ENCODE measurements at places on chromosomes 2 and 18. TPM values are rescaled to one million over a fixed set of nuclear protein-coding genes. Genes with fewer than 3 reads are reported as not detected.

DNA sequence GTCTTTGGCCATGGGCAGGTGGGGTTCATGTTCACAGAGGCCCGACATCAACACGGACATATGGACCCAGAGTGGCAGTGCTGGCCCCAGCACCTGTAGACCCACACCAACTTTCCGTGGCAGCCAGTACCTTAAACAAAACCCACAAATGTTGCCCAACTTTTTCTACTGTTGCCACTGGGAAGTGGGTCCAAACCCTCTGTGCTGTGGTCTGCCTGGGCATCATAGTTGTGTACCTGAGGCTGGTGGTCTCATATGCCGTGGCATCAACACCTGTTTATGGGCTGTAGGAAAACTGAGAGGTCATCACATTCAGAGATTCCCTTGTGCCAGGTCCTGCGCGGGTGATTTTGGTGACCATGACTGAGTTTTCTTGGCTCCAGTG, 79.9 kb downstream of the SH3RF3 start:
- DNase-seq = no peak
- H3K4me1 ChIP-seq = peaks cover 32% of the 10 kb centered on the region
- H3K36me3 ChIP-seq = no peaks in the 10 kb centered on the region
- H3K27me3 ChIP-seq = no peaks in the 10 kb centered on the region
- H3K27ac ChIP-seq = no peak overlapping the region

GRCh38 chr2:208573569-208573968, 167.0 kb downstream of the PTH2R start:
- no peaks in the 10 kb centered on the region for H3K36me3 ChIP-seq
- no peak for DNase-seq
- no peaks in the 10 kb centered on the region for H3K4me1 ChIP-seq
- no peak overlapping the region for H3K4me3 ChIP-seq
- no peak overlapping the region for H3K27ac ChIP-seq
- H3K27me3 ChIP-seq = 0 out of 2 replicates have a peak, but pooled peaks cover 3% of the 10 kb centered on the region

GRCh38 chr2:136098441-136098840, 19.5 kb downstream of the CXCR4 start:
- no peak for DNase-seq
- H3K27ac ChIP-seq = no peak overlapping the region
- no peaks in the 10 kb centered on the region for H3K27me3 ChIP-seq
- H3K36me3 ChIP-seq = no peaks in the 10 kb centered on the region
- H3K4me1 ChIP-seq = no peaks in the 10 kb centered on the region

DNA sequence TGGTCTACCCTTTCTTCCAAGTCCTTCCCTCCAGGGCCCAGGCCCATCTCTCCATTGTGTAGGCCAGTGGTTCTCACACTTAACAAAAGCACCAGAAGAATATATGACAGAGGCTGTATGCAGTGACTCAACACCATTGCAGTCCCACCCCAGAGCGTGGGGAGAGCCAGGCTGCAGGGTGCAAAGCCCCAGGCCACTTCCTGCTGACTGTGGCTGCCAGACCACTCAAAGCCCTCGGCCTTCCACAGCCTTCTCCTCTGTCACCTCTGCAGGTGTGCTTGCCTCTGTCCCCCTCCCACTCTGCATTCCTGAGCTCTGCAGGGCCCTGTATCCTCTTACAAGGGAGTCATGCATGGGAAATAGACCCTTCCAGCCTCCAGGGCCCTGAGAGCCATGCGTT, 40.4 kb upstream of the ARHGEF4 start:
- H3K27ac ChIP-seq = no peak overlapping the region
- no peaks in the 10 kb centered on the region for H3K36me3 ChIP-seq
- no peak for DNase-seq
- peaks cover 10% of the 10 kb centered on the region for H3K4me1 ChIP-seq

DNA sequence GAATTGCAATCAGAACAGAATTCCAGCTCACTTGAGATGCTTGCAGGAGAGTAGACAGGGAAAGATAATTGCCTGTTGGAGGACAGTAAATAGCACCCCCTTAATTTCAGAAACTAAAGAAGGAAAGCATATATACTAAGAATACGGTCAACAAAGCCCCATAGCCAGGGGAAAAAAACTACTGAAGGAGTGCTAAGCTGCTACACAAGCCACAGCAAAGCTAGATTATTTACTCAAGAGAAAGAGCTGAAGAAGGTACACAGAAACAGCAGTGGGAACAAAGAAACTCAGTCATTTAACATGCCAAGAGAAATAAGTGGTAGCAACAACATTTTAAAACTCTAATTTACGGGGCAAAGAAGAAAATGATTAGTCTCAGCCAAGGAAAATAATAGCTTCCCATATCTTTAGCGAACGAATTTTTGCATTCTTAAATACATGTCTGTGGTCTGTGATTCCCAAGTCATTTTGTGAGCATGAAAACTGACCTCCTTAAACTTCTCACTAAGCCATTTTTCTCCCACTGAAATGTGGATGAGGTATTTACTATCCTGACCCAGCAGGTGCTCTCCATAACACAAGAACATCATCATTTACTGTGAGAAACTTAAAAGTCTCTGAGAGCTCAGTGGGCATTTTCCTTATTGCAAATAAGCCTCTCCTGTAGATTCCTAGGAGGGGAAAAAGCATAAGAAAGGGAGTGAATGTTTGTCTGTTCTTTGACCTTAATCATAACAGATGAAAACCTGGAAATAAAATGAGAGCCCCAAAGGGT, 196.0 kb downstream of the PAX3 start:
- H3K36me3 ChIP-seq = no peaks in the 10 kb centered on the region
- no peak overlapping the region for H3K4me3 ChIP-seq
- DNase-seq = peak; percentile 37
- no peak overlapping the region for H3K27ac ChIP-seq

DNA sequence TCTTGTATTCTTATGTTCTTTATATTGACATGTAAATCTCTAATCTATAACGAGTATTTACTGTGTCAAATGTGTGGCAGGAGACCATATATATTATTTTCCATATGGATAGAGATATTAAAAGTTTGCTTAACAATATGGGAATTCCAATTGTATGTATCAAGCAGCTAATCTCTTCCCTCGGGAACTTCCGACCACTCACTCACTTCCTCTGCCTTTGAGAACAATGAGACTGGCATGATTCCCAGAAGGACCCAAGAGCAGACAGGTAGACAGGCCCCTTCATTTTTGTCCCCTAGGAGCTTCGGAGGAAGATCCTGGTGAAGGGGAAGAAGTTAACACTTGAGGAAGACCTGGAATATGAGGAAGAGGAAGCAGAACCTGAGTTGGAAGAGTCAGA, 24.1 kb downstream of the PLCD4 start:
- H3K27ac ChIP-seq = no peak overlapping the region
- H3K4me3 ChIP-seq = no peak overlapping the region
- DNase-seq = no peak
- peaks cover 5% of the 10 kb centered on the region for H3K4me1 ChIP-seq

- H3K4me1 ChIP-seq = peaks cover 36% of the 10 kb centered on the region
- H3K27me3 ChIP-seq = no peaks in the 10 kb centered on the region
These were observed 28.4 kb upstream of the CASP8 start for GRCh38 chr2:201231781-201232466.

- H3K36me3 ChIP-seq = no peaks in the 10 kb centered on the region
- H3K27me3 ChIP-seq = no peaks in the 10 kb centered on the region
- no peak for DNase-seq
- H3K27ac ChIP-seq = no peak overlapping the region
- H3K4me1 ChIP-seq = peaks cover 19% of the 10 kb centered on the region
These were observed 295.2 kb downstream of the SS18 start for GRCh38 chr18:25795213-25795612.

GRCh38 chr2:138942466-138942865, 162.3 kb upstream of the NXPH2 start:
- no peak overlapping the region for H3K27ac ChIP-seq
- no peaks in the 10 kb centered on the region for H3K36me3 ChIP-seq
- peaks cover 10% of the 10 kb centered on the region for H3K4me1 ChIP-seq

DNA sequence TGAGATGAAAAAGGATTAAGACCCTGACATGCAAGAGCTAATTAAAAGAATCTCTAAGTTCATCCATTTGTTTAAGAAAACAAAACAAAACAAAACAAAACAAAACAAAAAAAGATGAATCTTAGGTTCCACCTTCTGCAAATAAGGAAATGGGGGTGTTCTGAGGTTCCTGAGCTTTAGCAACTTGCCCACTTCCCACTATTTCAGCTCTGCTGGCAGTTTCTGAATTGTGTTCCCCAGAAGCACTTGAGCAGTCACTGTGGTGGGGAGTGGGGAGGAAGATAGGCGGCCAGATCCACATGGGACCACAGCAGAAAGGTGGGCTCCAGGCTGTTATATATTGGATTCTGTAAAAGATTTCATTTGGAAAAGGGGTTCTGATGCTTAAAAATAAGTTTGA, 20.3 kb downstream of the INO80C start:
- H3K27me3 ChIP-seq = no peaks in the 10 kb centered on the region
- no peak overlapping the region for H3K4me3 ChIP-seq
- H3K36me3 ChIP-seq = no peaks in the 10 kb centered on the region
- H3K4me1 ChIP-seq = peaks cover 8% of the 10 kb centered on the region
- no peak for DNase-seq

DNA sequence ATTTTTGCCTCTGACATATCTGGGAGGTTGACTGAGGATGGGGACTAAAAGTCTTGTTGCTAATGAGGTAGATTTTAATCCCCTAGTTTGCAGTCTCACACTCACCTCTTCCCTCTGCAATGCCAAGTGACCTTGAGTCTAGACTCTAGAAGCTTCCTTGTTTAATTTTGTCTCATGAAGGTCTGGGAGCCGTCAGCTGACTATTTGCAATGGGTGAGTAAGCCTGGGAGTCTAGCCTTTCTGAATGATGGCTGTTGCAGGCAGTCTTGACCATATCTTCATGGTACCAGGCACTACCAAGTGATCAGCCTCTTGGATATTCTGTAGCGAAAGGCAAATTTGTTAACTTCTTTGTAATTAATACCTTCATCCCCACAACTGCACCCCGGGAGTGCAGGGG, 61.2 kb downstream of the ARHGAP15 start:
- H3K27me3 ChIP-seq = peaks cover 4% of the 10 kb centered on the region
- H3K36me3 ChIP-seq = no peaks in the 10 kb centered on the region
- no peak overlapping the region for H3K27ac ChIP-seq
- H3K4me3 ChIP-seq = no peak overlapping the region
- H3K4me1 ChIP-seq = no peaks in the 10 kb centered on the region

- DNase-seq = no peak
- no peaks in the 10 kb centered on the region for H3K4me1 ChIP-seq
- H3K27ac ChIP-seq = no peak overlapping the region
- no peak overlapping the region for H3K4me3 ChIP-seq
- H3K36me3 ChIP-seq = no peaks in the 10 kb centered on the region
These were observed 137.9 kb downstream of the MGAT5 start for GRCh38 chr2:134391751-134392160.

GRCh38 chr2:8045081-8045614, 636.7 kb upstream of the ID2 start:
- no peak overlapping the region for H3K27ac ChIP-seq
- H3K4me3 ChIP-seq = no peak overlapping the region
- H3K4me1 ChIP-seq = no peaks in the 10 kb centered on the region
- H3K36me3 ChIP-seq = no peaks in the 10 kb centered on the region

DNA sequence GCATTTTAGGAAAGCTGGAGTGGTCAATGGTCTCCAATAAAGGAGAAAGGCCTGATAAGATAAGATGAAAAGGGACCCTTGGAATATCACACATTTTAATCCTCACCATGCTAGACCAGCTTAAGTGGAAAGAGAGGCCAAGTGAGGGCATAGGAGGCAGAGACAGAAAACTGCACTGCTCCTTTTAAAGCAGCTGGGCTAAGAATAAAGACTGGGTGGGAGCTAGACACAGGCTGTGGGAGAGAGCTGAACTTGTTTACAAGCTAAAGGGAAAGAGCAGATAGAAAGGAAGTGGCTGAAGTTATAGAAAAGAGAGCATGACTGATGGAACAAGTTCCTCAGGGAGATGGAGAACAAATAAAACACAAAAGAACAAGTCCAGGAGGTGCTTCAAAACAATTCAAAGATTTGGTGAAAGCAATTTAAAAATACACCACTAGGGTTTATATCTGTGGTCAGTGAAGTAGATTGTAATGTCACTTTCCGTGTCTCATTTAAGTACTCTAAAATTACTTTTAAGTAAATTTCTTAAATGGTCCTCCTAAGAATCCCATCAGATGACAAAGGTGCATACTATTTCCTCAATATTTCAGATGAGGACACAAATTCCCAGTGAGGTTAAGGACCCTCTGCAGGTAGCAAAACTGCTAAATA, 7.5 kb downstream of the COL5A2 start:
- DNase-seq = no peak
- H3K4me1 ChIP-seq = peaks cover 31% of the 10 kb centered on the region
- H3K36me3 ChIP-seq = peaks cover 60% of the 10 kb centered on the region
- no peaks in the 10 kb centered on the region for H3K27me3 ChIP-seq
- 0 out of 2 replicates have a peak overlapping the region, but pooled peaks have one; percentile 1 for H3K27ac ChIP-seq
- no peak overlapping the region for H3K4me3 ChIP-seq

GRCh38 chr18:44941516-44941915, 260.8 kb downstream of the SETBP1 start:
- H3K4me1 ChIP-seq = peaks cover 21% of the 10 kb centered on the region
- H3K36me3 ChIP-seq = no peaks in the 10 kb centered on the region
- H3K4me3 ChIP-seq = no peak overlapping the region
- DNase-seq = no peak

DNA sequence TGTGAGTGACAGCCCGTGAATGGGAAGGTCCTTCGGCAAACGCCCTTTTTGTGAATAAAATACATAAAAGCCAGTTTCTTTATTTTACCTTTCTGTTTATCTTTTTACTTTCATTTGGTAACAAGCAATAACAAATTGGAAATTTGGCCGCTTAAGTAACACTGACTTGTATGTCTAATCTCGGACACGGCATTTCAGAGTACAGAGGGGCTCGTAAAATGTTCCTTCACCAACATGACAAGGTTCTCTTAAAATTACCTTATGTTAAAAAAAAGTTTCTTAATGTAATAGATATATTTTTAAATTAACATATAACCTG, 558 bp upstream of the NEMP2 start:
- H3K4me3 ChIP-seq = peak overlapping the region; percentile 83
- H3K27ac ChIP-seq = peak overlapping the region; percentile 96
- DNase-seq = no peak
- H3K4me1 ChIP-seq = peaks cover 14% of the 10 kb centered on the region

DNA sequence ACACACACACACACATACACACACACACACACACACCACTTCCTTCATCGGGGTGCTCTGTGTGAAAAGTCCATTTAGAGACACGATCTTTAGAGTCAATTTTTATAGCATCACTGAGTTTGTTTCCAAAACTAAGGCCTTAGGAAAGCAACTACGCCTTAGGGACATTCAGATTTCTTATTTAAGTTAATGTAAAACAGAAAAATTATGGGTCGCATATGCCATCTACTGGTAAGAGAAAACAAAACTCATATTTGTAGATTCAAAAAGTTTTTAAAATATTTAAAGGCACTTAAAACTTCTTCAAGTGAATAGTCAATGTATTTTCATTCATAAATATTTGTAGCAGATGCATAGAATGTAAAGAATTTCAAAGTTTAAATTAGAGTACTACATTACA, 166.2 kb downstream of the ATAD2B start:
- H3K36me3 ChIP-seq = peaks cover 10% of the 10 kb centered on the region
- peaks cover 15% of the 10 kb centered on the region for H3K4me1 ChIP-seq
- H3K27ac ChIP-seq = no peak overlapping the region

GRCh38 chr2:24771061-24771460, 22.1 kb downstream of the PTRHD1 start:
- no peaks in the 10 kb centered on the region for H3K4me1 ChIP-seq
- H3K27ac ChIP-seq = no peak overlapping the region
- no peak overlapping the region for H3K4me3 ChIP-seq

The CYS1 gene
- 21.3 TPM for total RNA-seq

The SH2D6 gene
- total RNA-seq = not detected

The ANKRD30BL gene
- total RNA-seq = not detected

The GALR1 gene
- not detected for total RNA-seq

The TUBA3E gene
- not detected for total RNA-seq

The EFEMP1 gene
- total RNA-seq = 283 TPM

The UGT1A5 gene
- not detected for total RNA-seq

The ADD2 gene
- not detected for total RNA-seq

The PROM2 gene
- total RNA-seq = 9.2 TPM

The POTEJ gene
- total RNA-seq = not detected

The SPEG gene
- 0.44 TPM for total RNA-seq

The DPP10 gene
- not detected for total RNA-seq

The CRYGD gene
- not detected for total RNA-seq

The NEMP2 gene
- 16.9 TPM for total RNA-seq
